ENCODE measurements at places on chromosomes 1 and 21.

GRCh38 chr1:9238550-9238949, 4.0 kb downstream of the H6PD start:
- no peak for DNase-seq
- H3K27me3 ChIP-seq: no peaks in the 10 kb centered on the region
- H3K27ac ChIP-seq: peak overlapping the region; percentile 34
- peak overlapping the region; percentile 5 for H3K4me3 ChIP-seq
- peaks cover 7% of the 10 kb centered on the region for H3K36me3 ChIP-seq
- H3K4me1 ChIP-seq: peaks cover 54% of the 10 kb centered on the region

DNA sequence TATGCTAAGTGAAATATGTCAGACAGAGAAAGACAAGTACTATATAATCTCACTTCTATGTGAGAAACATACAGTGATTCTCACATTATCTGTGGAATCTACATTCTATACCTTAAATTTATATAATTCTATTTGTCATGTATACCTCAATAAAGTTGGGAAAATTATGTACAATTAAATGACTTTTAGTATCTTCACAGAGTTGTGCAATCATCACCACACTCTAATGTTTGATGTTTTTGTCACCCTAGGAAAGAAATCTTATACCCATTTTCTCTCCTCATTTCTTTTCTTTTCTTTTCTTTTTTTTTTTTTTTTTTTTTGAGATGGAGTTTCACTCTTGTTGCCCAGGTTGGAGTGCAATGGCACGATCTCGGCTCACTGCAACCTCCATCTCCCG, 37.0 kb upstream of the TINAGL1 start:
- H3K36me3 ChIP-seq: no peaks in the 10 kb centered on the region
- H3K4me1 ChIP-seq: peaks cover 10% of the 10 kb centered on the region
- H3K27me3 ChIP-seq: peaks cover 8% of the 10 kb centered on the region
- H3K27ac ChIP-seq: no peak overlapping the region
- DNase-seq: no peak

GRCh38 chr1:10456048-10456447, 6.2 kb downstream of the CORT start:
- no peak overlapping the region for H3K4me3 ChIP-seq
- DNase-seq: no peak
- no peaks in the 10 kb centered on the region for H3K27me3 ChIP-seq
- H3K4me1 ChIP-seq: no peaks in the 10 kb centered on the region

GRCh38 chr1:46521414-46521813, 30.0 kb downstream of the KNCN start:
- no peaks in the 10 kb centered on the region for H3K36me3 ChIP-seq
- H3K27me3 ChIP-seq: peaks cover 32% of the 10 kb centered on the region
- no peak overlapping the region for H3K27ac ChIP-seq
- DNase-seq: no peak
- no peak overlapping the region for H3K4me3 ChIP-seq

DNA sequence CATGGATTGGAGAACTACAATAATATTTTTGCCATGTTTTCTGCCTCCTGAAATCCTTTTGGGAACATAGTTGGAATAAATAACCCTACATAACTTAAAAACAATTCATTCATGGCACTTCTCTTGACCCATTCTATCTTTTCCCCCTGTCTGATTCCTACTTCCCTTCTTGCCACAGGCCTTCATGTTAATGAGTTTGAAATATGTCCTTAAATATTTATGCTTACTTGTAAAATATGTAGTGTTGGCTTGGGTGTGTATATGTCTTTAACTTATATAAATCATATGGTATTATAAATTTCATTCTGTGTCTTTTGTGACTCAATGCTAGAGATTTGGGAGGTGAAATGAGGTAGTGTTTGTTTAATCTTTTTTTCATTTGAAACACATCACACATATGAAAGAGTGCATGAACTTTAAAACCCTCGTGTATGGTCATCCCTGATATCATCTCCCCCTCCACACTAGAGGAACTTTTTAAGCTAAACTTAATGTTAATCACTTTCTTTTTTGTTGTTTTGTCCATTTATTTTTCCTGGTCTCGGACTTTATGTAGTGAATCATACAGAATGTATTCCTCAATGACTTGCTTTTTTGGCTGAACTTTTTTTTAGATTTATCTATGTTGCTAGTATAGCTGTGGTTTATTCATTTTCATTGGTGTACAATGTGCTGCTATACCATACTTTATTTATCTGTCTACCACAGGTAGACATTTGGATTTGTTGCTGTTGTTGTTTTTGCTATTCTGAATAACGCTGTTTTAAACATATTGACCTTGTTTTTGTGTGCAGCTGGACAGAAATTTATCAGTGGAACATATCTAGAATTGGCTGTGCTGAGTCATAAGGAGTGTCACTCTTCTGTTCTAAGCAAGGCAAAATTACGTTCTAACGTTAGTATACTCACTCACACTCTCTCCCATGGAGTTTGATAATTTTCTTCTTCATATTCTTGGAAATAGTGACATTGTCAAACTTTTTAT, 441.6 kb downstream of the PLPP3 start:
- H3K4me1 ChIP-seq: no peaks in the 10 kb centered on the region
- no peaks in the 10 kb centered on the region for H3K27me3 ChIP-seq
- no peak overlapping the region for H3K27ac ChIP-seq
- no peak for DNase-seq

- H3K27me3 ChIP-seq: no peaks in the 10 kb centered on the region
- H3K4me3 ChIP-seq: no peak overlapping the region
- H3K27ac ChIP-seq: no peak overlapping the region
- H3K4me1 ChIP-seq: peaks cover 9% of the 10 kb centered on the region
Observed at GRCh38 chr1:11072216-11072917, 12.5 kb upstream of the SRM start.

- H3K4me3 ChIP-seq: no peak overlapping the region
- H3K4me1 ChIP-seq: no peaks in the 10 kb centered on the region
- no peak overlapping the region for H3K27ac ChIP-seq
- DNase-seq: no peak
- peaks cover 38% of the 10 kb centered on the region for H3K36me3 ChIP-seq
Observed at GRCh38 chr1:235448616-235449015, 55.6 kb downstream of the B3GALNT2 start.

DNA sequence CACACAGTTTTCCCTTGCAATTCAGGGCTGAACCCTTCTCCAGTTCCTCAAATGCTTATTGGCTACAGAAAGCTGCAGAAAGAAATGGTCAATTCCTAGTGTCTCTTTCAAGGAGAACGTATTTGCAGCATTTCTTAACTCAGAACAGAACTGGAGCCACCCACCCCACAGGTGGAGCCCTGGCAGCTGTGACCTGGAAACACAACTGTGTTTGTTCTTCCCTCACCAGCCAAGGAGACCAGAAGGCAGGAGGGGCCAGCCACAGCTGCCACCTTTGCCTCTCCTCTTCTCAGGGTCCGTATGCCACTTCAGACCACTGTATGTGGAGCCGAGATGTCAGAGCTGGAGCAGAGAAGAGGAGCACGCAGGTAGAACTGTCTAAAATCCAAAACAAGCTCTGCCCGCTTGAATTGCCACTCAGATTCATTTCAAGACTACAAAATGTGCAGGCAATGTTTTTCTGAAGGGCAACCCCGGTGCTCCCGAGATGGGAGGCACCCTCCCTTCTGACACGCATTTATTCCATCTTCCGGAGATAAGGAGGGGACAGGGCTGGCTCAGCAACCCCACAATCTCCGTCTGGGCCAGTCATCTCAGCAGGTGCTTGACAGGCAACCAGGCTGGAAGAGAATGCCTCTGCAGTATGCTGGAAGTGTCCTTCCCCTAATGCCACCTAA, 16.7 kb downstream of the CD247 start:
- DNase-seq: no peak
- H3K4me1 ChIP-seq: peaks cover 95% of the 10 kb centered on the region
- peak overlapping the region; percentile 65 for H3K4me3 ChIP-seq
- H3K27me3 ChIP-seq: no peaks in the 10 kb centered on the region
- peaks cover 65% of the 10 kb centered on the region for H3K36me3 ChIP-seq

- no peaks in the 10 kb centered on the region for H3K36me3 ChIP-seq
- no peaks in the 10 kb centered on the region for H3K4me1 ChIP-seq
- no peak for DNase-seq
Observed at GRCh38 chr1:54927472-54928240, 40.7 kb upstream of the DHCR24 start.

DNA sequence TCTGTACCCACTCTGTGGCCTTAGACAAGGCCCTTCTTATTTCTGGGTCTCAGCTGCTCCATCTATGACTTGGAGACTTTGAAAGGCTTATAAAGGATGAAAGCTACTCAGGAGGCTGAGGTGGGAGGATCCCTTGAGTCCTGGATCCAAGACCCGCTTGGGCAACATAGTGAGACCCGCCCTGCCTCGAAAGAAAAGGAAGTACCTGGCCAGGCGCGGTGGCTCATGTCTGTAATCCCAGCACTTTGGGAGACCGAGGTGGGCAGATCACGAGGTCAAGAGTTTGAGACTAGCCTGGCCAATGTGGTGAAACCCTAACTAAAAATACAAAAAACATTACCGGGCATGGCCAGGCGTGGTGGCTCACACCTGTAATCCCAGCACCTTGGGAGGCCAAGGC, 13.4 kb downstream of the ID3 start:
- DNase-seq: no peak
- H3K27me3 ChIP-seq: no peaks in the 10 kb centered on the region
- peaks cover 9% of the 10 kb centered on the region for H3K4me1 ChIP-seq

All from activated naive CD8-positive, alpha-beta T cell treated with anti-CD3 and anti-CD28 coated beads, Interleukin-2, amount 50 U/mL, for 24 hours (primary cell).